ENCODE measurements at places on chromosomes 13 and 19.
A peak's percentile ranks its signal among the peaks of the same experiment; 100 is the strongest.

- no peak for DNase-seq
Observed at GRCh38 chr13:50001287-50001686, 4.4 kb downstream of the TRIM13 start.

DNA sequence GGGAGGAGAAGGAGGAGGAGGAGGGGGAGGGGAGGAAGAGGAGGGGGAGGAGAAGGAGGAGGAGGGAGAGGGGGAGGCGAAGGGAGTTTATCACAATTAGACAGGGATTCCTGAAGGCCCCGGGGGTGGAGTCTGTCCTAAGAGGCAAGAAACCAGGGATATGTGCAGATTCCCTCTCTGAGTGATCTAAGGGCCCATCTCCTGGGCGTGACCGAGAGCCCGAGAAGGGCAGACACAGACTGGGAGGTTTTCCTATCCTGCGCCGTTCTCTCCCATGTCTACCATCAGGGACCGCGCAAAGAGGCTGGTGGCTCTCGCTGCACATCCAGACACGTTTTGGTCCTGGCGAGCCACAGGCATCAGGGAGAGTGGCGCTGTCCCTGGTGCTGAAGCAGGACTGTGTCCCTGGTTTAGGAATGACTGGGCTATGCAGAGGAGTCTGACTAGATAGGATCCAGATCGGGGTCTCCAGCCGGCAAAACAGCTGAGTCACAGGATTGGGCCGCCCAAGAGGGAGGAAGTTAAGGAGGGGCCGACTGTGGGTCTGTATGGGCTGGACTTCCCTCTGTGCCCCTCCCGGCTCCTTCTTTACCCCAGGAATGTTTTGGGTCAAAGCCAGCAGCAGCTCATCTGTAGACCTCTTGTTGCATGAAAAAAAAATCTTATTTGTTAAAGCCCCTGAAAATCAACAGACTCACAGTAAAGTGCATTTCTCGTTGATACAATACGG is 17.9 kb upstream of the ZNF175 start:
- DNase-seq = peak; percentile 84

DNA sequence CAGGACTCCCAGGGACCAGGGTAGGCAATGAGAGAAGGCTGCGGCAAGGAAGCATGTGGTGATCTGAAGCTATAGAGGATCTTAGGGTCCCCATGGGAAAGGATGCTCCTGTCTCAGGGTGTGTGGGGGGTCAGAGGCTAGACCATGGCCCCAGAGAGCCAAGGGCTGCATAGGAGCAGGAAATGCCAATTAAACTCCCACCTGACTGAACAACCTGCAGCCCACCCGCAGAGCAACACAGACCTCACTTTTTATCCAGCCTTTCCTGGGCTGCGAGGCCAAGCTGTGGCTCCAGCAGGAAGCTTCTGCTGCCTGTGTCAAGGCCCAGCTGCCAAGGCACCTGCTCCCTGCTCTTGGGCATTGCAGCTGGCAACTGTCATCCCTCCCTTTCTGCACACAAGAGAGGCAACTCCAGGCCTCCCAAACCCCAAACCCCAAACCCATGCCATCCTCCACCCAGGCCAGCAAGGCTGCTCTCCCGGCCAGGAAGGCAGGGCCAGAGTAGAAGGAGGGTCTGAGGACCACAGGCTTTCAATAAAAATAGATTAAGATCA is 290.1 kb downstream of the FOXO1 start:
- DNase-seq = no peak

DNA sequence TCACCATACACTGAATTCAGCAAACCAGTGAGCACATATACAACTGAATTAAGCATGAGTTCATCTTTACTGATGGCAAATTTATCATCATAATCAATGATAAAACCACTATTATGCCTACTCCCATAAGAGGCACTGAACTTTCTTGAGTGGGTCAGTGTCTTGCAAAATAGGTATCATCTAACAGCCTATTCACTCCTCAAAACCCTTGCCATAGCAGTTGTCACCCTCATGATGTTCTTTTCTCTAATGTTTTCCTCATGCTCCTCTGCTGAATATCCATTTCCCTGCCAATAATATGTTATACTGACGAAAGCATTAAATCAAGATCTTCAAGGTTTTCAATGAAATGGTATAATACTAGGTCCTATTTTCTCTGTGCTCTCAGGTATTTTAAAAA is 5.6 kb downstream of the ARGLU1 start:
- no peak for DNase-seq

- peak; percentile 85 for DNase-seq
Observed at GRCh38 chr13:20495087-20496023, 30.3 kb downstream of the CRYL1 start.

GRCh38 chr13:44449999-44450821 is 76.6 kb downstream of the SERP2 start:
- no peak for DNase-seq

GRCh38 chr19:3034656-3035541 is 5.8 kb upstream of the TLE2 start:
- no peak for DNase-seq

- DNase-seq = no peak
Observed at GRCh38 chr13:91178099-91178498, 169.4 kb upstream of the MIR17HG start.

DNA sequence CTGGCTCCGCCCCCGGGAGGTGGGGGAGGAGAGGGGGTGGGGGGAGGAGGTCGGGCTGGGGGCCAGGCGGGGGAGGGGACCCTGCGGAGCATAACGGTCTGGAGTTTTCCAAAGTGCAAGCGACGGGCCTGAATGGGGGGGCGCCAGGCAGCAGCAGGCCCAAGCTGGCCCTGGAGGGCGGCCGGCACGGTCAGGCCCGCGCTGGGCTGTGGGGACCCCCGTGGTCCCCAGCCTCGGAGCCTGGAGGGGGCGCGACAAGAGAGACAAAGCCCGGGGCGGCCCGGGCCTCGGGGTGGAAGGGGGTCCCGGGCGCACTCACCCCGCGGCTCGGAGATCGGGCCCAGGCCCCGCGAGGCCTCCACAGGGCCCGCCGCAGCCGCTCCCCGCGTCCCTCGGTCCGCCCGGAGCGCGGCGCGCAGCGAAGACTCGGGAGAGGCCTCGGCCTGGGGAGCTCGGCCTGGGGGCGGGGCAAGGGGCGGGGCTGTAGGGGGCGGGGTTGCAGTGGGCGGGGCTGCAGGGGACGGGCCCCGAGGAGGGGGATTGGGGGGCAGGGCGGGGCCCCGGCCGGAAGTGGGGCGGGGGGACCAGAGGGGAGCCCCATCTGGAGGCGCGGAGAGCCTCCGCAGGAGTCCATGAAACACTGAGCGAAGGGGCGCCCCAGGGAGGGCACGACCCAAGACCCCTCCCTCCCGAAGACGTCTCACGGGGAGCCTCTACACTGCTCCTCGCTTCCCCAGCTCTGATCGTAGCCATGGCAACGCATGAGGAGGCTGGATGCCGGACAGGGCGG is 47.6 kb downstream of the PTPRS start:
- peak; percentile 69 for DNase-seq

GRCh38 chr19:5968431-5969373 is 9.2 kb downstream of the RANBP3 start:
- no peak for DNase-seq

DNA sequence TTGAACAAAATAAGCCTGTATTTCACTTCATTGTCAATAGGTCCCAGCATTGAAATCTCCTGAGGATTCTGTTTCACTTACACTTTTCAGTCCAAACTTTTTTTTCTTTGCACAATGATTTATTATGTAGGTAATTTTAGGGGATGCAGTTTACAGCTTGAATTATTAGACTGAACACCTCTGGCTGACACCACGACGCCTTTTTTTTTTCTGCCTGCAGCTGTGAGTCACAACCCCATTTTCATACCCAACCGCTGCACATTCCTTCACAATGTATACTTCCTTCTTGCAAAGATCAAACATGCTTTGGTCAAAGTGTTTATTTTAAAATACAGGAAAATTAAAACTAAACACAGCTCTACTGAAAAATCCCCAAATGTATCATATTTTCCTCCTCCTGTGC is 11.4 kb downstream of the ZIC2 start:
- no peak for DNase-seq

GRCh38 chr13:33150662-33151061 is 134.4 kb downstream of the KL start:
- DNase-seq = no peak

GRCh38 chr19:45901432-45901911 is 941 bp downstream of the MYPOP start:
- DNase-seq = no peak

DNA sequence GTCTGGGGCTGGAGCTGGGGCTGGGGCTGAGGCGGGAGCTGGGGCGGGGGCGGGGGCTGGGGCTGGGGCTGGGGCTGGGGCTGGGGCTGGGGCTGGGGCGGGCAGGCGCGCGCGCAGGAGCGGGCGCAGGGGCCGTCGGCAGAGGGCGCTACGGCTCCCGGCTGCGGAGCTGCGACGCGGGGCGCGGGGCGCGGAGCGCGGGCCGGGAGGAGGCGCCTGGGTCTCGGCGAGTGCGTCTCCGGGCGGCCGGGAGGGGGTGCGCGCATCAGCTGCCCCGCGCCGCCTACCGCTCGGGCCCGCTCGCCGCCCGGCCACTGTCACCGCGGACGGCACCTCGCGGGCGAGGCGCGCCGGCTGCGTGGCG is 422 bp upstream of the MTUS2 start:
- peak; percentile 66 for DNase-seq

- no peak for DNase-seq
Observed at GRCh38 chr19:51417107-51417809, at the start of gene SIGLEC10. SIGLEC10 (minus strand) TSS chr19:51417642; CDS start chr19:51417581, 61 bp downstream.

GRCh38 chr13:49388091-49388635 is 55.7 kb downstream of the CAB39L start:
- DNase-seq = no peak

DNA sequence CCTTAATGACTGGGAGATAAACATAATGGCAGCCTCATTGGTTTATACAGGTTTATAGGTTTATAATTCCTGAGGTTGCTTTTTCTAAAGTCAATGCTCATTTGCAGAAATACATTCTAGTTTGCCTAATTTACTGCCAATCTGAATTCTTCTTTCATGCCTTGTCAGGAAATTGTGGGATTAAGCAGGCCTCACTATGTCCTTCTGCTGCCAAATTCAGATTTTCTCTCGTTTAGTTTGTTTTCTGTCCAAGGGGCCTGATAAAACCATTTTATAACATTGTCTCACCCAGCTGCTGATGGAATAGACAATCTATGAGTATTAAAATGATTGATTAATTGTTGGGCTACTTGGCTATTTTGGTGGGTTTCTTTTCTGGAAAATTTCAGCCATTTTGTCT is 42.4 kb upstream of the OBI1 start:
- no peak for DNase-seq

DNA sequence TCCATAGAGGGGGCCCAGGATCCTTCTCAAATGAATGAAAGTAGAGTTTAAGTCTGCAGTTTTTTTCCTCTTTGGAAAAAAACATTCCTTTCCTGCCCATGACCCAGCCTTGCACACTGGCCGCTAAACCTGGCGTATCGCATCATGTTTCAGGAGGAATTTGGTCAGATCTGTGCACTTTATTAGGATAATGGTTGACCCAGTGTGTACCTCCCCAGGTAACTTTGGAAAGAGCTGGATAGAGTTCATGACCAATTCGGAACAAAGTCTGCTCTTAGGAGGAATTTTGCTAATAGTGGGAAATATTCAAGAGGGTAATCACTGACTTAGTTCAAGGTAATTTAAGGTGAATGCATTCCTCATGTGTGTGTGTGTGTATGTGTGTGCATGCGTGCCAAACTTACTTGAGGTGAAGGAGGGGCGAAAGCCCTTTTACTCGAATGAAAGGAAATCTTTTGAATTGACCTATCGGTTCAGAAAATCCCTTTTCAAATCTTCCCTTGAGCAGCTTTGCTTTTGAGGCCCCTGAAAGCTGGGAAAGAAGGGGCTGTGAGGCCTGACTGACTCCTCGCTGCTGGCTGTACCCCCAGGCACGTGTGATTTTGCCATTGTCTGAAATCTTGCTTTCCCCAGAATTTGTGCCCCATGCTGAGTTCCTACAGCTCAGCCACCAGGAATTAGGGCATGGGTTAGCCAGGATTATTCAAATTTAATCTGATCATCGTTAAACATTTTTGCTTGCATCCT is 46.3 kb downstream of the SIPA1L3 start:
- no peak for DNase-seq

DNA sequence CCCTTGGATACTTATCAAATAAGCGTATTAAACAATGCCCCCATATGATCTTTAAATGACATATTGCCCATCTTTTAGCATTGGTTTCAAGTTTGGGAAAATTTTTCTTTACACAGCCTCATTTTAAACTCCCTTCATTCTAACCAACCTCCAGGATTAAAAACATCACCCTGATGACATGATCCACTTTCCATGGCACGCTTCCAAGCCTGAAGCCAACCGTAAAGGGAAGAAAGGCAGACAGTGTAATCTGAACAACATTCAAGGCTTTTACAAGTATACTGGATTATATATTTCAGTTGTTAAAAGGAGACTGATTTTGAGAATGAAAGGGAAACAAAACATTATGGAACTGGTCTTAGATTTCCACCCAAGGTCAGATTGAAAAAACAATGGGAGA is 1721.9 kb downstream of the OLFM4 start:
- DNase-seq = no peak

GRCh38 chr19:31171936-31172335 is 177.3 kb downstream of the TSHZ3 start:
- DNase-seq = no peak

DNA sequence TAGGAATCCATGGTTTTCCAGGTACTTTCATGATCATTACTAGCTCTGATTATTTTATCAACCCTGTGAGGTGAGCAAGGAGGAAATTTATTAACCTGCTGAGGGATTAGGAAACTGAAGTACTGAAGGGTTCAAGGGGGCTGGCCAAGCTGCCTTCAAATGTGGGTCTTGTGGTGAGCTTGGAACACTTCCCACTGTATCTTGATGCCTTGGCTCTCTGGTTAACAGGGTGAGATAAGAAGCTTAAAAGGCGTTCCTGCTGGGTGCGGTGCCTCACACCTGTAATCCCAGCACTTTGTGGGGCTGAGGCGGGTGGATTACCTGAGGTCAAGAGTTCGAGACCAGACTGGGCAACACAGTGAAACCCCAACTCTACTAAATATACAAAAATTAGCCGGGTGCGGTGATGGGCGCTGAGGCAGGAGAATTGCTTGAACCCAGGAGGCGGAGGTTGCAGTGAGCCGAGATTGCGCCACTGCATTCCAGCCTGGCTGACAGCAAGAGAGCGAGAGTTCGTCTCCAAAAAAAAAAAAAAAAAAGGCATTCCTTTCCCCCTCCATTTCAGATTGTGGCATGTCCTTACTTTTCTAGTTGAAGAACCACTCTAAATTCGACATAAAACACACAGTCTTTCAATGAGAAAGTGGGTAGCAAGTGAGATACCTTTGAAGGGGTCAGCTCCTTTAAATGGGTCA is 70.2 kb downstream of the KLF2 start:
- no peak for DNase-seq

Measured in testis (tissue), 5 donors.